ENCODE measurements at places on chromosomes 16 and 17. TPM values are rescaled to one million over a fixed set of nuclear protein-coding genes. Genes with fewer than 3 reads are reported as not detected.

NKD1 gene
- 12.6 TPM for total RNA-seq

CES5A gene
- not detected for total RNA-seq

TEKT5 gene
- 0.64 TPM for total RNA-seq

PMFBP1 gene
- 1.9 TPM for total RNA-seq

SLC38A8 gene
- total RNA-seq, result not detected

RGS11 gene
- total RNA-seq, result 4.9 TPM

NTN3 gene
- 13.0 TPM for total RNA-seq

CCL17 gene
- total RNA-seq, result 1.1 TPM

SNX20 gene
- 2.2 TPM for total RNA-seq

CTRB1 gene
- not detected for total RNA-seq

CD300LB gene
- total RNA-seq, result 0.82 TPM

IGF2BP1 gene
- 4.3 TPM for total RNA-seq

ADGRG1 gene
- total RNA-seq, result 66.2 TPM

LSM12 gene
- 24.0 TPM for total RNA-seq

GLYR1 gene
- total RNA-seq, result 67.5 TPM

ST6GALNAC2 gene
- 6.9 TPM for total RNA-seq

TEKT1 gene
- total RNA-seq, result 0.70 TPM

VAT1L gene
- 2.5 TPM for total RNA-seq

CDRT4 gene
- 6.7 TPM for total RNA-seq

DNASE1L2 gene
- 1.3 TPM for total RNA-seq

AATF gene
- total RNA-seq, result 25.3 TPM

ACAP1 gene
- 4.8 TPM for total RNA-seq

TNP2 gene
- total RNA-seq, result not detected

KRTAP4-3 gene
- not detected for total RNA-seq

HS3ST3B1 gene
- total RNA-seq, result 33.6 TPM

NACA2 gene
- total RNA-seq, result not detected

CA5A gene
- total RNA-seq, result not detected

LGALS9C gene
- not detected for total RNA-seq

TAC4 gene
- not detected for total RNA-seq

PRR29 gene
- 0.99 TPM for total RNA-seq

TNFRSF17 gene
- not detected for total RNA-seq

KCNAB3 gene
- total RNA-seq, result 4.1 TPM

STH gene
- 0.58 TPM for total RNA-seq

COPZ2 gene
- total RNA-seq, result 12.4 TPM

PDILT gene
- total RNA-seq, result not detected

Measured in metanephros (tissue), 2 donors.